Dermis blood vessel endothelial cell (primary cell): ENCODE measurements at places on chromosomes 16 and 17. TPM values are rescaled to one million over a fixed set of nuclear protein-coding genes. Genes with fewer than 3 reads are reported as not detected.

The SHBG gene
- 0.51 TPM in 1 of 2 replicates, not detected in the other for total RNA-seq

The ZNF821 gene
- total RNA-seq: 5.6 and 6.8 TPM in 2 replicates

The TMEM238L gene
- not detected in 2 replicates for total RNA-seq

The FA2H gene
- not detected in 2 replicates for total RNA-seq

The SGCA gene
- total RNA-seq: not detected in 2 replicates

The SYCE1L gene
- total RNA-seq: 3.0 and 3.4 TPM in 2 replicates

The SHPK gene
- total RNA-seq: 21.8 and 29.0 TPM in 2 replicates

The KRTAP4-4 gene
- total RNA-seq: not detected in 2 replicates

The ITGAL gene
- total RNA-seq: not detected in 2 replicates

The LPO gene
- total RNA-seq: under 0.01 TPM in 1 of 2 replicates, not detected in the other

DNA sequence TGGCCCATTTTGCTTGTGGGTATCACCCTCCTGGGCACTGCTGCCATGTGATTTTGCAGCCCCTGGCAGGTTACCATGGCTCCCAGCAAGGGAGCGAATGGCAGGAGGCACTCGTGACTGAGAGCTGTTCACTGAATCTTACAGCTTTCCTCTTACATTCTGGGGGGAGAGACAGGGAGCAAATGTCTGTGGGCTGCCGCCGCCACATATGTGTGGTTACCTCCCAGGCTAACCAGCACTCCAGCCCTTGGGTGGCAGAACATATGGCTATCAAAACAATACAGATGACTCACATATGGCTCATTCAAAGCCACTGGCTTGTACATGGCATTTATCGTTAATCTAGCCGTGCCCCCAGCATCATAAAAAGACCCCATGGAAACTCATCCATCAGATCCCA is 19.8 kb downstream of the GTF3C1 start:
- DNase-seq: no peak

- peak; percentile 40 for DNase-seq
Observed at GRCh38 chr17:79800325-79801155, 3.7 kb upstream of the CBX8 start.

- DNase-seq: peak; percentile 67
Observed at GRCh38 chr17:33674685-33675084, 381.6 kb upstream of the ASIC2 start.

GRCh38 chr17:67990909-67991308 is 5.4 kb downstream of the C17orf58 start:
- DNase-seq: no peak

- no peak for DNase-seq
Observed at GRCh38 chr17:44543213-44543904, 13.9 kb upstream of the FZD2 start.

GRCh38 chr17:7882068-7882467 is 6.5 kb upstream of the CHD3 start:
- no peak for DNase-seq

GRCh38 chr16:1108299-1109252 is 12.5 kb upstream of the C1QTNF8 start:
- no peak for DNase-seq

- no peak for DNase-seq
Observed at GRCh38 chr17:38600906-38601305, 4.8 kb downstream of the SRCIN1 start.

DNA sequence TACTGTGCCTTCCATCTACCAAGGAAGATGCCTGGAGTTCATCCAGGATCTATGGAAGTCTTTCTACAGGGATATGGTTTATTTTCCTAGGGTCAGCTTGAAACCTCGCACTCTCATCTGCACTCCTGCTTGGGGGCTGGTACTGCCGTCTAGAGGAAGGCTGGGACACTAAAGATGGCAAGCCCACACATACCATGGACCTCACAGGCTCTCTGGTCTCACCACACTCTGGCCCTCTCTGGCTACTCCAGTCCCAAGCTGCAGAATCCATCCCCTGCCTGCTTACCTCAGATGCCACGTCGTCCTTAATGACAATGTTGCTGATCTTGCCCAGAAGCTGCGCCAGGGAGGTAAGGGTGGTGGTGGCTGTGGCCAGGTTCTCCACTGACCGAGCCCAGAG is 2.1 kb upstream of the UNC119 start:
- DNase-seq: no peak

- DNase-seq: no peak
Observed at GRCh38 chr16:5479926-5480325, 382.3 kb upstream of the EEF2KMT start.

DNA sequence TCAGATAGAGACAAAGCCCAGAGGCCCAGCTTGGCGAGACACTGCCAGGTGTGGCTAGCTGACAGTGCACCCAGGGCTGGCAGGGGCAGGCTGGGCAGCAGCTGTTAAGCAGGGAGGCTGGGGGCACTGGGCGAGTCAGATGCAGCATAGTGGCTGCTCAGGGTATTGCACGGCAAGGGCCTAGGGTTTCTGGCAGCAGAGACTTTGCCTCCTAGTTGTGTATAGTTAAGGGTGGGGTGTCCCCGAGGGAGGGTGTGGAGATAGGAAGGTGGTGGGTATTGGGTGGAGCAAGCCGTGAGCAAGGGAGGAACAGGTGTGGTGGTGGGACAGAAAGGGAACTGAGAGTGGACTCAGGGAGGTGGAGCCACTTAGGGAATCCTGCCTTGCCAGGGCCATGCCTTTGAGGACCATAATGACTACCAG is 66.0 kb downstream of the SMPD3 start:
- no peak for DNase-seq

DNA sequence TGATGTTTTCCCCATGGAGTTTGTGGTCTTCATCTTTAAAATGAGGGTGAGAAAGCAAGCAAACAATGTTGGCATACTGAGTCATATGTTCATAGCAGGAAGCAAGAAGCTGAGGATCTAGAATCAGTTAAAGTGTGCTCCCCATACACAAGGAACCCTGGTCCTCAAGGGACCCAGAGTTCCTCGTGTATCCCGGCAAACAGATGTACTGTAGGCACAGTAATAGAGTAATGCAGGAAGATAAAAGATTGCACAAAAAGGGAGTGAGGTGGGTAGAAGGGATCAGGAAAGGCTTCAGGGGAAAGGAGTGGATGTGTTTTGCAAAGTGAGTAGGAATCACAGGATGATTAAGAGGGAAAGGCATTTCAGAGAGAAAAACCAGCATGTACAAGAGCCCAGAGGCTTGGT is 412.3 kb upstream of the CDH11 start:
- DNase-seq: no peak

- DNase-seq: no peak
Observed at GRCh38 chr17:68734187-68734900, 133.2 kb upstream of the FAM20A start.

DNA sequence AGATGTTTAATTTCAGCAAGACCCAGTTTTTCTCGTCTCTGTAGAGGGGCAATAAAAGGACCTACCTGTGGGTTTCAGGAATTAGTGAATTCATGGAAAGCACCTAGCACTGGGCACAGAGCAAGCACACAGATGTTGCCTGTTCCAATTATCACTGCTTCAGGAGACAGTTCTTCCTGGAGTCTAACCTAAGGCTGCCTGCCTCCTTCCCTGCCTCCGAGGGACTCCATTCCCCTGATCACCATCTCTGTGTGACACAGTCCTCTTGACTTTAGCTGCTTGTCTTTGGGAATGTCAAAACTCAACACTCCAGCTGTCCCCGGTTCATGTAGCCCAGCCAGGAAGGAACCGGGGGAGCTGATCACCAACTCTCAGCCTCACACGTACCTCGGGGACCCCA is 474.9 kb downstream of the SLC39A11 start:
- no peak for DNase-seq

DNA sequence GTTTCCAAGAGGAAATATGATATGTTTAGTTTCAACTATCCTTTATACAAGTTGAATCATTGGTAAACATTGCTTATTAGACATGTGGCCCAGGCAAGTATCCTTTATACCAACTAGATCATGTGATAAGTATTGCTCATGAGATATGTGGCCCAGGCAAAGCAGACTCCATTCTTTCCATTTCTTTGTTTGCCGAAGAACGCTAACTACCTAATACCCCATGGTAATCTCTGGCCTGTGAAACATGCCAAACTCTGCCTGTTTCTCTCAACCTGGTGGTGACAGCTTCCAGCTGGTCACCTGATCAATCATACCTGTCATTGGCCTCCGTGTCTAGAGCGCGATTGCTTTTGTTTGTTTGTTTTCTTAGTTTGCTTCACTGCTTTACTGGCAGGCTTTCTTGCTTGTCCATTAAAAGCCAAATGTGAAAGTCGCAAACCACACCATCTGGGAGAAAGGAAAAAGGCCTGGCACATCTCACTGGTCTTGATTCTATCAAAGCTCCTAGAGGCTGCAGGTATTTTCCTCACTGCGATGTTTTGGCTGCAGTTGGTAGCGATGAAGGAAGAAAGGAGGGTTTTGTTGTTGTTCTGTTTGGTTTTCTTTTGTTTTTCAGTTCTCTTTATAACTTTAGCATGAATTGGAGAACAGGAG is 686.2 kb downstream of the KCNJ2 start:
- DNase-seq: no peak

DNA sequence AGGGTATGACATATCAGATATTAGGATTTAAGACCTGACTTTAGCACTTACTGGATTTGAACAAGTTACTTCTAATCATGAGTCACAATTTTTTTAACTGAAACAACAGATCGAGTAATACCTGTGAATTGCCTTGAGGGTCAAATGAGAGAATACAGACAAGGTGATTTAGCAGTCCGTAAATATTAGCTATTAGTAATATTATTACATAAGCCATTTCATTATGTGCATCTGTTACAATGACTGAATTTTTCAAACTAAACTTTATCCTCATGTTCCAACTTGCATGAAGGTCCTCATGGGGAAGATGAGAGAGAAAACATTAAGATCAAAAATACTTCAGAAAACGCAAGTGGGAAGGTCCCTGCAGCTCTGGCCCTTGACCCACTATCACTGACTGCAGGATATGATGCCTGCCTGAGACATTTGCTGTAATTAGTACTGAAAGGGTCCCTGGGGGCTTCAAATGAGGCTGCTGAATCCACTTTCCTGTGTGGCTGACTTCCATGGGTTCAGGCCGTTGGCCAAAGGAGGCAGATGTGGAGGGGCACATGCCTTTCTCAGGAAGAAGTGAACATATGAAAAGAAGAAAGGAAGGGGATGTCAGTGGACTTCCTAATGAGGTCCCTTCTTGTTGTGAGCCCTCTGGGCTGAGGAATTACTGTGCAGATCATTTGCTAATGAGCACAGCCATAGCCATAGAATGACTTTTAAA is 441.7 kb downstream of the CDH11 start:
- no peak for DNase-seq

DNA sequence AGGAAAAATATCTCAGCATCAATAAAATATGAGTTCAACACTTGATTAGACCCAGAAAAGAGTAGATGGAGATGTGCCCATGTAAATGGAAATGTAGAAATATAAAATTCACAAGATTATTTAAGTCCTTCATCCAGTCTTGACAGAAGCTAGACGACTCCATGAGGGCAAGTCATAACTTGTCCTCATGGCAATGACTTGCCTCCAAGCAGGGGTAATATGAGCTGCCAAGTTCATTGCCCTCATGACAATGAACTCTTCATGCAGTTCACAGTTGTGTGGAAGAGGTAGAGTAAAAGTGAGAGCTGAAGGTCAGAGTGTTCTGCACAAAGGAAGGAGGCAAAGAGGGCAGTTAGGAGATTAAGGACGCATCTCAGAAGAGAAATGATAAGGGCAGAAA is 22.3 kb downstream of the CDH11 start:
- DNase-seq: no peak

GRCh38 chr17:8120520-8121406 is 2.4 kb upstream of the ALOXE3 start:
- DNase-seq: peak; percentile 76

DNA sequence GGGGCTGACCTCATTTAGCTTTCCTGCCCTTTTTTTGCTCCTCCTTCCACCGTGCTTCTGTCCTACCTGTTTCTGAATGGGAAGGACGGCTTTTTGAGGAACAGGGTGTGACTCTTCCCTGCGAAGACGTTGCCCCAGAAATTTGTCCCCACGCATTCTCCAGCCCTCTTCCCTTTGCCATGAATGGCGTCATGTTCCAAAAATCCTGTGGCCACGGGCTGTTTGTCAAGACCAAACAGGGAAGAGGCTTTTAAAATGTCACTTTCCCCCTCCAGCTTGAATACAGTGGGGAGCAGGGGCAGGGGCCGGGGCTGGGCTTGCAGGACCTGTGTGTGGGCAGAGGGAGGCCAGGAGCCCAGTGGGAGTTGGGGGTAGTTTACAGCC is 13.9 kb downstream of the MPRIP start:
- no peak for DNase-seq

GRCh38 chr17:66579556-66579955 is 255.4 kb upstream of the CACNG5 start:
- DNase-seq: no peak

- no peak for DNase-seq
Observed at GRCh38 chr16:81427219-81427618, 17.4 kb upstream of the CMIP start.

DNA sequence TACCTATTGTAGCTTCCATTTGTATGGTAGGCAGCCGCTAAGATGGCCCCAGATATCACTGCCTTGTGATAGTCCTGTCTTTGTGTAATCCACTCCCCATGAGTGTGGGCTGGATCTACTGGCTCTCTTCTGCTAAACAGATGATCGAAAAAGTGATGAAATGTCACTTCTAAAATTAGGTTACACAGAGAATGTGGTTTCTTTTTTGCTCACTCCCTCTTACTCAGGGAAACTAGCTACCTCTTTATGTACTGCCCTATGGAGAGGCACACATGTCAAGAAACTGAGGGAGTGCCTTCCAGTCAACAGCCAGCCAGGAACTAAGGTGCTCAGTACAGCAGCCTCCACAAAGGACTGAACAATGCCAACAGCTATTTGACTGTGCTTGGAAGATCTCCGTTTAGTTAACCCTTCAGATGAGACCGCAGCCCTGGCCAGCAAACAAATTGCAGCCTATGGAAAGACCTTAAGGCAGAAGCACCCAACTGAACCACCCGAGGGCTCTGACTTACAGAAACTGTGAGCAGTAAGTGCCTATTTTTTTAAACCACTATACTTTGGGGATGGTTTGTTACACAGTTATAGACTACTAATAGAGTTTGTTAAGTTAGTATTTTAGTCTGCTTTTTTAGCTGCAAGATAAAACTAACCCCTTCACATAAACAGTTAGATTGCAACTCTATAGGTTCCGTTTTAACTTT is 113.2 kb upstream of the MAF start:
- no peak for DNase-seq

- DNase-seq: peak; percentile 59
Observed at GRCh38 chr16:69762814-69763598, 874 bp downstream of the WWP2 start.

GRCh38 chr17:49112936-49113335 is 19.6 kb upstream of the B4GALNT2 start:
- DNase-seq: no peak

- DNase-seq: no peak
Observed at GRCh38 chr16:71383054-71383773, 24.7 kb downstream of the CALB2 start.

GRCh38 chr17:5715478-5715877 is 131.2 kb upstream of the NLRP1 start:
- DNase-seq: no peak

GRCh38 chr16:67716097-67716496 is 3.0 kb downstream of the GFOD2 start:
- DNase-seq: no peak

GRCh38 chr16:10662212-10662611 is 32.5 kb downstream of the TEKT5 start:
- no peak for DNase-seq
